ENCODE measurements at places on chromosomes 2 and 18.

DNA sequence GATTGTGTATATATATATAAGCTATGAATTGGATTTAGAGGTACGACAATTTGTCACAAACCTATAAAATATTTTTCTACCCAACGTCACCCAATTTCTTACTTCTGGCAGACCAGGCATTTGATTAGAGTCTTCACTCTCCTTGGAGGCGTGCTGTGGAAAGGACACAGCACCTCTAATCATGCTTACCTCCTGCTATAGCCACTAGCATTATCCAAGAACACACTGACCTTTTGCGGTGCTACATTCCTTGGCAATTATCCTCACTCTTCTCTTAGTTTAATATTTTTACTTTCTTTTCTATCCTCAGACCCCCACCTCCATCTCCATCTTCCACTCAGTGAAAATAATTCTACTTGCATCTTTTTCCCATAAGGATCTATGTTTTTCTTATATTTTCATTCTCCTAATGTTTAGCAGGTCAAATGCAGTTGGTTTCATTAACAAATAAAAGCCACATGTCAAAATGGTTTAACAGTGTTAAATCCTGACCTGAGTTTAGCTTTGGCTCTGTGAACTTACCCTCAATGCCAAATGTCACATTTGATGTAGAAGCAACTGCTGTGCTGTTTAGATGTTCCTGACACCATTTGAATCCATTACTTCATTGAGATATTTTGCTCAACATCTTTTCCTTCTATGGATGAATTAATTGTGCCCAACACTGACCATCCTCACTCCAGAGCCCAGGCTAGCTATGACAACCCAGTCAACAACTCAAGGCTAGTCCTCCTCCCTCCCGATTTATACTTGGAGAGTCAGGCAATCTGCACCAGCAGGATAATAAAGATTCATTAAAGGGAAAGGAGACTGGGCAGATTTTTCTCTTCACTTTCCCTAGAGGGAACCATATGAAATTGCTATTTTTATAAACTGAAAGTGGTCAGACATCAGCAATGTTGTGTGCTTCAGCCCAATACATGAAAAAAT is 240.5 kb downstream of the MREG start:
- DNase-seq: no peak

DNA sequence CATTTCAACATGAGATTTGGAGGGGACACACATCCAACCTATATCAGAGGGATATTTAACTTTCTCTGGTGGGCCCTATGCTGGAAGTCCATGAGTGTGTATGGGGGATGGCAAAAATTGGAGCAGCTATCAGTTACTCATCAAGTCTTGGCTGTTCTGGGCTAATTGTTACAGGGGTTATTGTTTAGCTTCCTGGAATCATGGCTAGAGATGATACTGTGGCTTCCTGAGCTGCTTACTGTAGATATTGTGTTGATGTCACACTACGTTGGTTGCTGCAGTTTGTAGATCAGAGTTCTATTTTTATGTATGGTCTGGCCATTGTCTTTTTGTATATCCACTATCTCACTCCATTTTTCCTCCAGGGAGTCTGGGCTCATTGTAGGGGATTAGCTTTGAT is 20.9 kb upstream of the IL1R2 start:
- no peak for DNase-seq

DNA sequence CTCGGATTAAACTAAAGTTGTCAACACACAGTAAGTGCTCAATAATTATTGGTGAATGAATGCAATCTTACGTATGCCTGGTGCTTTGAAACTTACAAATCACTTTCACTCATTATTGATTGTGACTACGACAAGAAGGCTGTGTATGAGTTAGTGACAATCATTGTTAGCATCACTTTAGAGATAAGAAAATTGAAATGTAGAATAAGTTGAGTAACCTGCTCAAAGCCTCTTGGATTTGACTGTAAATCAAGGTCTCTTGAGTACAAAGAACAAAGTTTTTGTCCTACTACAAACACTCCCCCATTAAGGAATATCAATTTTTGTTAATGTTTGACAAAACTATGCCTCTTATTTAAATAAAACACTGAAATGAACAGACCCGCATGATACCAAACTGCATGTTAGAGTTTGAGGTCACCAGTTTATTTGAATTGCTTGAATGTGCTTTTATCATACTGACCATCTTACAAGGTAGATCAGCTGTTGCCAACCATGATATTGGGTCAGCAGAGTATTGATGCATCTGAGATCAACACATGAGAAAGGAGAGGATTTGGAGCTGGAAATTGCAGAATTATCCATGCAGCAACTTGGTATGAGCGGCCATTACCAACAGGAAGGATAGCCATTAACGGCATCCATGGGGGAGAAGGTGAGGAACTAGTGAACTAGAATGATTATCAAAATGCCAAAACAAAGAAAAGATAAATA is 142.1 kb downstream of the IRS1 start:
- no peak for DNase-seq

DNA sequence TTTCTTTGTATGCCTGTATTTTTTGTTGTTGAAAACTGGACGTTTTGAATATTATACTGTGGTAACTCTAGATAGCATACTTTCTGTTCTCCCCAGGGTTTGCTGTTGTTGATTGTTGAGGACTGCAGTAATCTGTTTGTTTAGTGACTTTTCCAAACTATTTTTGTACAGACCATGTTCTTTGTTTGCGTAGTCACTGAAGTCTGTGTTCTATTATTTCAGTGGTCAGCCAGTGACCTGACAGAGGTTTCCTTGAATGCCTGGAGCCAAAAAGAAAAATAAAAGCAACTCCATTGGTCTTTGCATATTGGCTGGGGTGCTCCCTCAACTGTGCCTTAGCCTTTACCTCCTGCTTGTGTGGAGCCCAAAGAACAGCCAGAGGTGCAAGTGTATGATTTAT is 42.7 kb upstream of the PHLPP1 start:
- DNase-seq: no peak

GRCh38 chr2:144230448-144231085 is 289.4 kb downstream of the ZEB2 start:
- no peak for DNase-seq

DNA sequence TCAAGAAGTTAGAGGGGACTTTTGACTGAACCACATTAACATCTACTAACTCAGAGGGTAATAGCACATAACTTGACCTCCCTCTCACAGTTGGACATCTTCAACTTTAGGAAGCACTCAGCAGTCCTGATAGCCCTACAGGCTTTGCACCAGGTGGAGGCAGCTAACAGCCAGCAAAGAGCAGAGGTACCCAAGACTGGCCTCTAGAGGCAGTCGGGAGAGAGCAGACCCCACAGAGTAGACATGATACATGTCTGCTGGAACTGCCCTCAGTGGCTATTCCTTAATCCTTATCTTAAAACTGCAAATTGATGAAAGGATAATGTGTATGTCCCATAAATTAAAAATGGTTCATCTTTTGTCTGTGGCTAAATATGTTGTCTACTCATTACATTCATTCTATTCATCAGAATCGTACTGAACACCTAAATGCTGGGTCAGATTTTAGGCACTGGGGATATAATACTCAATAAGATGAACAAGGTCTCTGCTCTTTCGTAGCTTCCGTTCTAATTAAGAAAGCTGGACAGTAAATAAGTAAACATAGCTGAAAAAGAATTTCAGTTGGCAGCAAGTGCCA is 49.8 kb downstream of the CAB39 start:
- no peak for DNase-seq

GRCh38 chr18:58235001-58235436 is 191.0 kb downstream of the NEDD4L start:
- DNase-seq: no peak

DNA sequence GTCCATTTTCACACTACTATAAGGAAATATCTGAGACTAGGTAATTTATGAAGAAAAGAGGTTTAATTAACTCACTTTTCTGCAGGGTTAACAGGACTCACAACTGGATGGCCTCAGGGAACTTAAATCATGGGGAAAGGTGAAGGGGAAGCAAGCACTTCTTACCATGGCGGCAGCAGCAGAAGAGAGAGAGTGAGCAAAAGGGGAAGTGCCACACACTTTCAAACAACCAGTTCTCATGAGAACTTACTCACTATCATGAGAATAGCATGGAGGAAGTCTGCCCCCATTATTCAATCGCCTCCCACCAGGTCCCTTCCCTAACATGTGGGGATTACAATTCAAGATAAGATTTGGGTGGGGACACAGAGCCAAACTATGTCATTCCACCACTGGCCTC is 55.1 kb upstream of the NETO1 start:
- DNase-seq: no peak

DNA sequence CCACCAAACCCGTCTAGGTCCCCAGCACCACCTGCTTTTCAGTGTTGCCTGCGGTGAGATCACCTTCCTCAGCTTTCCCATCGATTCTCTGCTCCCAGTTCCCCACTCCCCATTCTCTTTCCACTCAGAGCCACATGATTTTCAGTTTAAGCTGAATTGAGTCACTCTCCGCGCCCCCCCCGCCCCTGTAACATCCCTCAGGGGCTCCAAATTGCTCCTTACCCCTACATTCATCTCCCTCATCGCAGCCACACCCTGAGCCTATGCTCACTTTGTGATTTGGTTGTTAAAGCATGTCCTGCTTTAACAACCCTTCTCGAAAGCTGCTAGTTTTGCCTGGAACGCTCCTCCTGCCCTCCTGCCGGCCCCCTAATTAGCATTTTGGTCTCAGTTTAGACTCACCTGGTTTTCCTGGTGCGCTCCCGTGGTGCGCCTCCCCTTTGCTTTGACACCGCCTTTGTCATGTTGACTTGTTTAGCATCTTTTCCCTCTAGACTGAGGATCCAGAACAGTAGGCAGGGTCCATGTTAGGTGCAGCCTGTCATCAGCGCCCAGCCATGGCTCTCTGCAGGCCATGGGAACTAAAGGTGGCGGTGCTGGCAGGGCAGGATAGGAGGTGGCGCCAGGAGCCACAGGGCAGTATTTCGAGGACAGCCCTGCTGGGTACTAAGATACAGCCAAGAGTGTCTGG is 60.8 kb downstream of the ST3GAL5 start:
- no peak for DNase-seq

DNA sequence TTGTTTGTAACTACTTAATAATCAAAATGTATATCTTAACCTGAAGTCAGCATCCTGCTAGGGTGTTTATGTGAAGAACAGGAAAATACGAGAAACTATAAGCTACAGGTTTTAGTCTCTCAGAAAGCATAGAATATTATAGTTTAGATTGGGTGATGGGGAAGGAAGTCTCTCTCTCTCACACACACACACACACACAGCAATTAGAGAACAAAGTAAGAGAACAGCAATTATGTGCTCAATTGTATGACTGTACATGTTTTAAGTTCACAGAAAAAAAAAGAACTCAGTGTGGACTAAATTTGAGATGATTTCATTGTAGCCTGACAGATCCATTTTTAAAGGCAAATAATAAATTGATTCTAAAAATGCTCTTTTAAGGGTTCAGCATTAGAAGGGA is 94.3 kb upstream of the ZNF516 start:
- no peak for DNase-seq

- DNase-seq: no peak
Observed at GRCh38 chr2:202808754-202809153, 62.8 kb downstream of the ICA1L start.

GRCh38 chr2:236887531-236887930 is 198.2 kb upstream of the COPS8 start:
- DNase-seq: no peak

- no peak for DNase-seq
Observed at GRCh38 chr2:85694052-85695025, at the start of gene GNLY. GNLY (plus strand) TSS chr2:85694358; CDS start chr2:85694419, 61 bp downstream.

DNA sequence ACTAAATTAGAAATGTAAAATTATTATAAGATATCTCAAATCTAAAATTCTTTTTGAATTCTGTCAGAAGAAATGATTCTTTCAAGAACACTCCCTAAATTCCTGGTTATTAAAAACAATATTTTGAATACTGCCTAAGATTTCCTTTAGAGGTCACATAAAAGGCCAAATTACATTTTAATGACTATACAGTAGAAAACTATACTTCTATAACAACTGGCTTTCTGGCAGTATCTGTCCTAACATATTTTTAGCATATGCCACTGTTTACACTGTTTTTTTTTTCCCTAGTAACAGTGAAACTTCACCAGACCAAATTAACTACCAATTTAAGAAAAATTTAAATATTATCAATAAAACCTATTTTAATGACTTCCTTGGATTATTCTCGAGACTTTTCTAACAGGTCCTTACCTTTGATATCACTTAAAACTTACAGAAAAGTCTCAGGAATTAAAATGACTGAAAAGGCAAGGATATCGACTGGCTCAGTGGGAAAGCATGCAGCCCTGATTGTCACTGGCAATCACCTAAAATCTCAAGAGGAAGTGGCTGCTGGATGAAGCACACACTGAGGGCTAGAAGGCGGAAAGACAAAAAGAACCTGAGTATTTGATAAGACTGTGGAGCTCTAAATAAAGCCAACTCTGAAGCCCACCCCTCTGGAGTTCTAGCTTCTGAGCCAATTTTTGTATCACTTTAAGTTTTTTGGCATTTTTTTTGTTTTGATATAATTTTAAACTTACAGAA is 59.6 kb downstream of the SPIRE1 start:
- DNase-seq: no peak

DNA sequence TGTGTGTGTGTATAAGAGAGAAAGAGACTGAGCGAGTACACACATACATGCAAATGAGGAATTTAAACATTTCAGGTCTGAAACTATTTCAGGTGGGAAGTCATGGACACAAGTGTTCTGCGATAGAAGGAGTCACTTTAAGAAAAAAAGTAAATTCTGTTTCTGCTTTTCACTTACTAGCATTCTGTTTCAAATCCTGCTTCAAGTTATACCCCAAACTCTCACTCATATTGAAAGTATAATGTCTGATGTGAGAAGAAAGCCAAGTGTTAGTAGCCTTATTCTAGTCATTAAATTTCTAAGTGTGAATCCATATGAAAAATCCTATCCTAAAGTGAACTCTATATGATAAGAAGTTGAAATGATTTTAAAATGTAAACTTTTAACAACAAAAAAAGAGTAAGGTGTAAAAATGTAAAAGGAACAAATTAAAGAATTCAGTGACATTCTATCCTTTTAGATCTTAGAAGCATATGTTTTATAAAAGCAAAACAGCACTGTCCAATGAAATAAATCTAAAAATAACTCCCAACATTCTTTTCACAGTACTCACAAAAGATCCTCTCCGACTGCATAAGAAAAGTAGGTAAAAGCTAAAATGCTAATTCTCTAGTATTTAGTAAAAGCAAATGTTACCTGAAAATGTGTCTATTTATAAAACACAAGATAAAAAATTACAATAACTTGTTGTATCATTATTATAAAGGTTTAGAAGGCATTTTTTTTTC is 570.6 kb downstream of the ZEB2 start:
- no peak for DNase-seq

GRCh38 chr2:6831229-6831628 is 34.5 kb downstream of the CMPK2 start:
- DNase-seq: no peak

- no peak for DNase-seq
Observed at GRCh38 chr18:47333926-47334635, 82.6 kb upstream of the SKOR2 start.

- no peak for DNase-seq
Observed at GRCh38 chr2:23789012-23789411, 137.9 kb downstream of the ATAD2B start.
